AML-193 (cell line): ENCODE measurements at places on chromosomes 6 and 20.

- DNase-seq: no peak
These were observed 40.5 kb downstream of the FAM120B start for GRCh38 chr6:170347091-170347490.

- DNase-seq: no peak
These were observed 1.8 kb upstream of the FKBP5 start for GRCh38 chr6:35690484-35690883.

- DNase-seq: no peak
These were observed 503.9 kb downstream of the CD83 start for GRCh38 chr6:14621518-14621917.

- DNase-seq: no peak
These were observed 4.6 kb downstream of the NELFCD start for GRCh38 chr20:58985656-58986055.

GRCh38 chr6:105301756-105302616 is 100.9 kb downstream of the PREP start:
- no peak for DNase-seq

GRCh38 chr6:41736186-41736733 is 852 bp upstream of the TFEB start:
- no peak for DNase-seq

GRCh38 chr6:136069119-136069518 is 181.0 kb downstream of the MTFR2 start:
- no peak for DNase-seq

DNA sequence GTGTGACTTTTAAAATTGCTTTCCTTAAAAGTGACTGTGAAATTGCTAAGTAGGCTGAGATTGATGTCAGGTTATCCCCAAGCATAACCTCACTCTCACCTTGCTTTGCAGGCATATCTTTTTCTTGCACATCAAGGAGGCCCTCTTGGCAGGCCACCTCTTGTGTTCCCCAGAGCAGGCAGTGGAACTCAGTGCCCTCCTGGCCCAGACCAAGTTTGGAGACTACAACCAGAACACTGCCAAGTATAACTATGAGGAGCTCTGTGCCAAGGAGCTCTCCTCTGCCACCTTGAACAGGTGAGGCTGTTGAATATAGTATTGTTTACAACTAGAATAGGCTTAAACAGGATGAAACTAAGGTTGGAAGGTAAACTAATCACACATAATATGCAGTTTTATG is 12.6 kb downstream of the MYLIP start:
- DNase-seq: no peak

- no peak for DNase-seq
These were observed 64.1 kb downstream of the KIZ start for GRCh38 chr20:21189761-21190523.

DNA sequence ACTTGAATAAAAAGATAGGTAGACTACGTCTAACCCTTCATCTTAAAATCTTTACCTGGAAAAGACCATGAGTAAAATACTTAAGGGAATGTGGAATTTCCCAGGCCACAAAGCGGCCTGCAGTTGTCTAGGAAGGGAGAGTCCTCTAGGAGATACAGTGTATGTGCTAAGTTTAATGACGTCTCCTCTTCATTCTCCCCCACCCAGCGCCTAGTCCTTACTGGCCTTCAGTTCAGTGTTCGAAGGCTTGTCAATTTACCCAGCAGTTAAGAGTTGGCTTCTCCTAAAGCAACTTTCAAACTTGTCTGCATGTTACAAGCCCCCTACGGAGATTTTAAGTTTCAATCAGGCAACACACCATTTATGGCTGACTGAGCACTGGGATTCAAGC is 35.2 kb downstream of the HFE start:
- DNase-seq: no peak

DNA sequence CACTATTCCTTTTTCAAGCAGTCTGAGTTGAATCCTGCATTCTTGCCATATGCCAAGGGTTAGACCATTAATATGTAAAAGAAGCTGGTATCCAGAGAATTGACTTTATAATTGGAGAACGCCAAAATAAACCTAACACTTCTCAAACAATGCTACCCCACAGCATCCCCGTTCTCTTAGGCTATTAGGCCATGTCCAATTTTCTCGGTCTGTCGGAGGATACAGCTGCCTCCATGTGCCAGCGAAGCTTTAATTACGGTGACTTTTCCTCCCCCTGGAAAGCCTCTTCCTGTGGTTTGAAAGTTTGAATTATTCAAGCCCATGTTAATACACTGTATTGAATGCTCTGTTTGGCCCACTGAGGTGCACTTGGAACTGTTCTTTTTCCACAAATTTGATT is 60.5 kb downstream of the HS3ST5 start:
- DNase-seq: no peak

GRCh38 chr6:129345890-129346289 is 364.1 kb downstream of the ARHGAP18 start:
- no peak for DNase-seq

DNA sequence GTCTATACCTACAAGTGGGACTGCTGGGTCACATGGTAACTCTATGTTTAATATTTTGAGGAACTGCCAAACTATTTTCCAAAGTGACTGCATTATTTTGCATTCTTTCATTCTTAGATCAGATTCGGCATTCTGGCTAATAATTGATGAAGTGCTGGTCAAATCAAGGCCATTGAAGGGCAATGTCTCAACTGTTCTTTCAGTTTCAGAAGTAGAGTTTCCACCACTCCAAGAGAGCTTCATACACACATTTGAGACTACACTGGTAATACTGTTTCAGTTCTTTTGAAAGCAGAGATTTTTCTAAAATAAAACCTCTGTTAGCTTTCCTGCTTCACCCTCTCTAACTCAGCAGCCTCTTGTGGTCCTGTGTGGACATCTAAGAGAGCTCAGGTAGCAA is 154.5 kb downstream of the CFAP61 start:
- no peak for DNase-seq
